Cortex of kidney (tissue), 1 donor: ENCODE measurements at places on chromosomes 3 and 15.

- DNase-seq, result no peak
Measured at GRCh38 chr3:140081887-140082286, 146.9 kb downstream of the CLSTN2 start.

DNA sequence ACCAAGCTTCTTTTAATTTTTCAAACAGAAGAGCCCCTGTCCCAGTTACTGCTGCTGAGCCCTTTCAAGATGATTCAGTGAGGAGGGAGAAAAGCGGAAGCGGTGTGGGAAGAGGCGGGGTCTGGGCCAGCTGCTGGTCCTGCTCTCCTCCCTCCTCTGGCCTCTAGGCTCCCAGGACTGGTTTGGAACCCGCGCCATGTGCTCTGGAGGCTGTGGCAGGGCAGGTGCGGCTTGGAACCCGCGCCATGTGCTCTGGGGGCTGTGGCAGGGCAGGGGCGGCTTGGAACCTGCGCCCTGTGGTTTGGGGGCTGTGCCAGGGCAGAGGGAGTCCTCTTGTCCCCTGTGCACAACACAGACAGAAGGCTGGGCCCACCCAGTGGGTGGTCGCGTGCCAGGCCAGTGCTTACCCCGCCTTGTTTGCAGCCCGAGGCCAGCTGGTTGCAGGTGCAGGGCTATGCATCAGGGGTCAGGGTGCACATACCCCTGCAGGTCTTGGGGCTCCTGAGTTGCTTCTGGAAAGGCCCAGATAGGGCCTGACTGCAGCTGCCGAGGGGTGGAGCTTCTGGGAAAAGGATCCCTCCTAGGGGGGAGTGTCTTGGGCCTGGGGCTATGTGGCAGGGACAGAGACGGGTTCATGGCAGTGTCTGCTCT lies 12.2 kb downstream of the ALG1L2 start:
- DNase-seq, result no peak

DNA sequence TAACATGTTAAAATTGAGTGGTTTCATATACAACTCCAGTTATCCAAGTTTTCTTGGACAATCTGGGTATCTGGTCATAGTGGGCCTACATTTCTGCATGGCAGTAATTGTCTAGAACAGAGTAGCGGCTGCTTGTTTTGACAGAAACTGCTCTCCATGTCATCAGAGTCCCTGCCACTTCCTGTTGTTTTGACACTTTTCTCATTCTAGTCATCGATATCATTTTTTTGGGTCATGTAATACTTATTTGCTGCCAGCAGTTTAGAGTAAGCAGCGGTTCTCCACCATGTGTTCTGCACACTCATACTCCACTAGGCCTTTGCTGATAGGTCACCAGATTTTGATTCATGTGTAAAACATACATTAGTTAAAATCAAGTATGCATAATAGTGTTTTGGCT lies 81.5 kb downstream of the SLC25A26 start:
- no peak for DNase-seq

GRCh38 chr3:50573566-50574443 lies 4.5 kb downstream of the HEMK1 start:
- no peak for DNase-seq

GRCh38 chr15:23565395-23566070 lies at the start of gene MKRN3:
Gene MKRN3, plus strand, starts transcription at chr15:23565674. Its CDS starts 109 bp downstream, at chr15:23565783.
- DNase-seq, result no peak

DNA sequence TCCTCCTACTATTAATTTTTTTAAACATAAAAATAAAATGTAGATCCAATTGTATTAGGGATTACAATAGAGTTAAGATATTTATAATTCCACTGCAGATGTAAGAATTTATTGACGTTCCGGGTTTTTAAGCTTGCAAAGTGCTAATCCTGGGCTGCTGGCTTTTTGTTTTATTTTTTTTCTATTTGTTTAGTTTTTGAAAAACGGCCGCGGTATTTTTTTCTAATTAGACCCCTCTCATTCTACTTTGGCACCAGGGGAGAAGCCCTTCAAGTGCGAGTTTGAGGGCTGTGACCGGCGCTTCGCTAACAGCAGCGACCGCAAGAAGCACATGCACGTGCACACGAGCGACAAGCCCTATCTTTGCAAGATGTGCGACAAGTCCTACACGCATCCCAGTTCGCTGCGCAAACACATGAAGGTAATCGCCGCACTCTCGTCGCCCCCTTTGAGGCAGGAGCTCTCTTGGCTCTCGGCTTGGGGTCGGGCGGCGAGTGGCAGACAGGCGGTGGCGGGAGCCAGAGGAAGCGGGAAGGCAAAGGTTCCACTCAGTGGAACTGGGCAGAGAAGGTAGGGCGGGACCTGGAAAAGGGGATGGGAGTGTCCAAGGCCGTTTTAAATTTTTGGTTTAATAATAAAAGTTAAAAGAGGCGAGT lies 3.2 kb downstream of the ZIC1 start:
- no peak for DNase-seq

- no peak for DNase-seq
Measured at GRCh38 chr15:64443747-64444621, 16.4 kb upstream of the ZNF609 start.

DNA sequence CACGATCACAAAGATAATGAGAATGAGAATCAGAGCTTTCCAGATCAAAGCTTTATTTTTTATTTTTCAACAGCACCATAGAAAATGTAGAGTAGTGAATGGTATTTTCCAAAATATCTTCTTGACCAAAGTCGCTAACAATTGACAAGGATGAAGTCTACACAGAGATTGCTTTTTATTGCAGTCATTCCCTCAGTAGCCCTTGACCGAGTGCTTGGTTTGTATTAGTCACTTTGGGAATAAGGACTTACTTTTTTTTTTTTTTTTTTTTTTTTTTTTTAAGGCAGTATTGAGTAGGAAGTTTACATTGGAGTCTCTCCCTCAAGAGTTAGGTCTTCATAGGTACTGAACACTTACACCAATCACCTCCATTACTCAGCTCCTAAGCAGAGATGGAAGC lies 39.8 kb downstream of the THRB start:
- no peak for DNase-seq

DNA sequence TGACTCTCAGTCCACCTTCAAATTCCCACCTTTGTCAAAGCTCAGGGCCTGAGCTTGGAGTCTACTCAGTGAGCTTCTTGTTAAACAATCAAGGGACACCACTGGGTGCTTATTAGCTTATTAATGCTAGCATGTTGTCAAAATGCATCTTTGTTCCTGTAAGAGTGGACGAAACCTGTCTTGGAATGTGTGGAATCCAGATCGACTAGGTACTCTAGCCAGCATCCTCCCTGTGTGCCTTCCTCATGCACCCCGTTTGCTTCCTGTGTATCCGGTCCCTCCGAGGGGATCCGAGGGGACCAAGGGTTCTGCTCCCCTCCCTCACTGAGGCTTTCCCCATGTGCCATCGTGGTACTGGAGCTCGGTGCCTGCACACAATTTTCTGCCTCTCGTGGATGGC lies 75.7 kb upstream of the UBE3A start:
- DNase-seq, result no peak

DNA sequence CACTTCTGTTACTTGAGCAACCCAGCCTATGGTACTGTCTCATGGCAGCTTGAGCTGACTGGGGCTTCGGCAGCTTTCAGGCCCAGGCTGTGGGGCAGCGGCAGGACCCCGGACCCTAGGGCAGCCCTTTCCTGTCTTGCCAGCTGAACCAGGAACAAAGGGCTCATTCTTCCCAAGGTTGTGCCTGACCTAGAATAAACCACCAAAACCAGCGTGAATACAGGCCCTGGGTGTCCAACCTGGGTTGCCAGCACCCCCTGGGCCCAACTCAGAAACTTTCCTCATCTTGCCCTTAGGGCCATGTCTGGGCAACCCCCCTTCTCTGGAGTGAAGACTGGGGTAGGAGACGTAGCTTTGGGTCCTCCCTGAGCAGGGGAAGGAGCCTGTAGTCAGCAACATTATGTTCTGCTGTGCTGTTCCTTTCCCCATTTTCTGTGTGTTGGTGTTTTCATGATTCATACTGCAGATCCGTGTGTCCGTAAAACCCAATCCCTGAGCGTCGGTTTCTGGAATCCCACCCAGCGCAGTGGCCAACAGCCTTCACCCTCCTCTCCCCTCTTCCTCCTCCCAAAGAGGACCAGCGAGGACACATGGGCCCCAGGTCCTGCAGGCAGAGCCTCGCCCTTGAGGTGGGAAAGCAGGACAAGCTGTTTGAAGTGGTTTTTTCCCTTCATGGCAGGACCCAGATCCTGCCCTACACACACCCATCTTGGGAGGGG lies 33.5 kb downstream of the TKT start:
- DNase-seq, result no peak

DNA sequence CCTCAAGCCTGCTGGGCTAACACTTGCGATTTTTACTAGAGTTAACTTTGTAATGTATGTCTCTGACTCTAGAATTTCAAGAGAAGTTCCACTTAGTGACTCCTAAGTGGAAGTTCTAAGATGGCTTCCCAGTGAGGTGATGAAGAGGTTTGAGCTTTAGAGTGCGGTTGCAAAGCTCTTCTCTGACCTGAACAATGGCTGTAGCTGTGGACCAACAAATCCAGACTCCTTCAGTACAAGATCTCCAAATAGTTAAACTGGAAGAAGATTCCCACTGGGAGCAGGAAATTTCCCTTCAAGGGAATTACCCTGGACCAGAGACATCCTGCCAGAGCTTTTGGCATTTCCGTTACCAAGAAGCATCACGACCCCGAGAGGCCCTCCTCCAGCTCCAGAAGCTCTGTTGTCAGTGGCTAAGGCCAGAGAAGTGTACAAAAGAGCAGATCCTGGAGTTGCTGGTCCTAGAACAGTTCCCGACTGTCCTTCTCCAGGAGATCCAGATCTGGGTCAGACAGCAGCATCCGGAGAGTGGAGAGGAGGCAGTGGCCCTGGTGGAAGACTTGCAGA lies 22.3 kb downstream of the WDR73 start:
- no peak for DNase-seq

GRCh38 chr3:30502051-30502741 lies 104.2 kb upstream of the TGFBR2 start:
- DNase-seq, result no peak

- DNase-seq, result no peak
Measured at GRCh38 chr3:187016639-187017345, 86.5 kb downstream of the ST6GAL1 start.

- DNase-seq, result no peak
Measured at GRCh38 chr15:92583096-92584034, 72.2 kb downstream of the FAM174B start.

GRCh38 chr3:183430325-183430957 lies 2.0 kb upstream of the MCF2L2 start:
- no peak for DNase-seq

- DNase-seq, result no peak
Measured at GRCh38 chr3:24679429-24679828, 184.8 kb upstream of the THRB start.

DNA sequence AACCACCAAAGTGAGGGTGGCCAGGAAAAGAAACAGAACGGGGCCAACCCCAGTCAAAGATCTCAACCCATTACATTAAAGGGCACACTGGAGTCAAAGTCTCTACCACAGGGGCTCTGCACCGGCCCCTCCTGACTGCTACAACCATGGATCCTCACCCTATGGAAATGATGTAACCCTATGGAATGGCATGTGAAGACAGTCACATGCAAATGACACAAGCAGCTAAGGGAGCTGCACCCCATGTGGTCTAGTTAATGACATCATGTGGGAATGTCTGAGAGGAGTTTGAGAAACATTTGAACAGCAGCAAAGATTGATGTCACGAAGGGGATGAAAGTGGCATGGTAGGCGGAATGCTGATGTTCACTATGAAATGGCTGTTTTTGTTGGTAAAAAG lies 298.2 kb upstream of the SLCO3A1 start:
- no peak for DNase-seq

DNA sequence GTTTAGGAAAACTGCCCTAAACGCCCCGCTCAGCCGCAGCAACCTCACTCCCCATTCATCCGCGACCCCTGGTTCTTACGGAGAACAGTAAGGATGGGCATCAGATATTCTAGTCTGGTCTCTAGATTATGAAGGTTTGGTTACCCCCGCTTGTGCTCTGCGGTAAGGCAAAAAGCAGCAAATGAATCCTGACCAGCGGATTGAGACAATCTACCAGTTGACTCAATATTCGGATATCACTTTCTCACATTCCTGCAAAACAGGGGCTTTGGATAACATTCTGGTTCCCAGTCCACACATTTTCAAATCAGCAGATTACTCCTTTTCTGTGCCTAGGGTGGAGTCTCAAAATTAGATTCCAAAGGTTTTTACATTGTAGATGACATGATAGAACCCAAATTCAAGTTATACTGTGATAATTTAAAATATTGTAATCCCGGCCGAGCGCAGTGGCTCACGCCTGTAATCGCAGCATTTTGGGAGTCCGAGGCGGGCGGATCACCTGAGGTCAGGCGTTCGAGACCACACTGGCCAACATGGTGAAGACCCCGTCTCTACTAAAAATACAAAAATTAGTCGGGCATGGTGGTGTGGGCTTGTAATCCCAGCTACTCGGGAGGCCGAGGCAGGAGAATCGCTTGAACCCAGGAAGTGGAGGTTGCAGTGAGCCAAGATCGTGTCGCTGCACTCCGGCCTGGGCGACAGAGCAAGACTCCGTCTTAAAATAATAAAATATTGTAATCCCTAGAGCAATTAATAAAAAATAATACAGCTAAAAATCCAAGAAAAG lies 1.1 kb upstream of the CYFIP1 start:
- no peak for DNase-seq

DNA sequence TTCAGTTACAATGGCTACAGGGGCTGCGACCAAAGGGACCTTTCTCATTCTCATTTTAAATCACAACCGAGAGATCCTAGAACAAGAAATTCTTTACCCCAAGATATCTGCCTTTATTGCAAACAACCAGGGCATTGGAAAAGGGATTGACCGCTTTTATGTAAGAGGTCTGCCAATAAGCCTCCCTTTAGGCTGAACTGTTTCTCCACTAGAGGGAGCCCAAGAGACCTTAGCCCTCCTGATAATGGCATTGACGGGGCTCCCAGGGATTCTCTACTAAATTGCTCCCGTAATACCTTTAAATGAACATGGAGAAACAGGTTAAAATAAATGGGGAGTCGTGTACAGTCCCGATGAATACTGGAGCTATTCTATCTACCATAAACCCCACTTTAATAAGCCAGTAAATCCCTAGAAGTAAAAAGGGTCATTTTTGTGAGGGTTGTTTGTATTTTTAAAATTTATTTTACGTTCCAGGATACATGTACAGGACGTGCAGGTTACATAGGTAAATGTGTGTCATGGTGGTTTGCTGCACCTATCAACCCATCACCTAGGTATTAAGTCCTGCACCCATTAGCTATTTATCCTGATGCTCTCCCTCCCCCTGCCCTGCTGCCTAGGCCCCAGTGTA lies 7.5 kb upstream of the IGSF10 start:
- no peak for DNase-seq

DNA sequence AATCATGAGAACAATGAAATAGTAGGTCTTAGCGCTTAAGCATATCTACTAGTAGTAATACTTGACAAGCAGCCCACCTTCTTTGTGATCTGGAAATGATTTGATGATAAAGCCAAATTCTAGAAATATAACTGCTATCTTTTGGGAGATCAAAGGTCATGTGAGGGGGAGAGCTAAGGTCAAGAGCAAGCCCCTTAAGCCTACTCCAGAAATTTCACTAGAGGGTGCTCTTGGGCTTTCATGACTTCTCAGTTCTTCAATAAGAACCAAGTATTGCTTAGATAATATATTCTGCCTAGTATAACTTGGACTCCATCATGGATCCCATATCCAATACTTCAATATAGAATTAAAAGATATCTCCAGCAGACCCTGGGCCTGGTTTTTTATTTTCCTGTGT lies 319.6 kb downstream of the ZBTB20 start:
- DNase-seq, result no peak

- DNase-seq, result no peak
Measured at GRCh38 chr3:50486219-50486888, 17.1 kb downstream of the CACNA2D2 start.
